NCI-H345 (cell line): ENCODE measurements at places on chromosomes 5 and 9.

GRCh38 chr5:58450811-58451629 is 8.9 kb downstream of the PLK2 start:
- DNase-seq = no peak

GRCh38 chr9:81113453-81114124 is 575.8 kb downstream of the TLE1 start:
- peak; percentile 26 for DNase-seq

- DNase-seq = no peak
Measured at GRCh38 chr5:77621440-77621839, 17.1 kb downstream of the OTP start.

DNA sequence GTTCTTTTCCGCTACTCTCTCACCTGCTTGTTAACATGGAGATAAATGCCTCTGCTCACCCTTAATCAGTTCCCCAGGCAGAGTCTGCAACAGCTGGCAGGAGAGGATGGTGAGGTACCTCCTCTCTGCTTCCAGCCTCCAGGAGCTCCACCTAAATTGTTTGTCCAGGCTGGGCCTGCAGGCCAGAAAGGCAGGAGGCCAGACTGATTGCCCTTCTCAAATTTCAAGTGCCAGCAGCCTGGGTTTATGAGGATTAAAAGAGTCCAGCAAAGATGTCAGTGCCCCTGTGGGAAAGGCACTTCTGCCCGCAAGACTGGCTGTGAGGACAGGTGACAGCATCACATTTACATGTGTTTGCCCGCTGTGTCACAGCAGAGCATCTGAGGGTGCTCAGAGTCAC is 19.8 kb downstream of the CORO2A start:
- DNase-seq = peak; percentile 98
